ENCODE measurements at places on chromosomes 3 and 15.

DNA sequence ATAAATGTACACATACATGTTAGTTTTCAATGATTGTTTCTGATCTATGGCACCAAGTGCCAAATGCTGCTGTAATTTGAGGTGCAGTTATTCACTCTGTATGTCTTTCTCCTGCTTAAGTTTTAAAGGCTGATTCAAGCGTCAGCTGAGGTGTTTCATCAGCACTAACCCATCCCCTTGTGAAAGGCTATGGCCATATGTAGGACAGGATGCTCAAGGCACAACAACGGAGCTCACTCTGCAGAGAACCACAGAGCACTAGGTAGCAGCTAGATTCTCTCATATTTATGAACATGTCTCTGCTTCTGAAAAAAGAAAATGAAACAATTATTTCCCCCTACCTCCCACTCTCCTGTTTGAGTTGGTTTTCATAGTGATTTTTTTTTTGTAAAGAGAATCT lies 340.0 kb upstream of the TMCO5A start:
- DNase-seq: no peak

- no peak for DNase-seq
Measured at GRCh38 chr3:128074851-128075521, 22.7 kb downstream of the SEC61A1 start.

GRCh38 chr3:180036092-180036670 lies 556 bp downstream of the PEX5L start:
- peak; percentile 0 for DNase-seq

GRCh38 chr3:67578416-67578815 lies 76.0 kb downstream of the SUCLG2 start:
- DNase-seq: peak; percentile 28

DNA sequence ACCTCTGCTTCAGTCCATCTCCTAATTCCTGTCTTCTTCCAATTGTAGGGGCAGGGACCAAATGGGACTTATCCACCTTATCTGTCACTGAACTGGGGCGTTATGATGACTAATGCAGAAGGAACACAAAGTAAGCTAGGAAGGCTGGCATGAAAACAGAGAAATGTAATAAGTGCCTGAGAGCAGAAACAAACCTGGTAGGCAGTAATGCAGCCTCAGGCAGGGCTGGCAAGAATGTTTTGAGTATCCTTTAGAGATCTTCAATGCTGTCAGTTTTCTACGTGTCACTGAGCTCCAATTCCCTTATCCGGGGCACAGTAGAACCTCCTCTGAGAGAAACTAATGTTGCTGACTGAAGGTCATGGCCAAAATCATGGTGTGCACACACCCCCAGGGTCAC lies 246.2 kb upstream of the TBL1XR1 start:
- no peak for DNase-seq

- no peak for DNase-seq
Measured at GRCh38 chr15:31279221-31280045, 47.2 kb upstream of the KLF13 start.

DNA sequence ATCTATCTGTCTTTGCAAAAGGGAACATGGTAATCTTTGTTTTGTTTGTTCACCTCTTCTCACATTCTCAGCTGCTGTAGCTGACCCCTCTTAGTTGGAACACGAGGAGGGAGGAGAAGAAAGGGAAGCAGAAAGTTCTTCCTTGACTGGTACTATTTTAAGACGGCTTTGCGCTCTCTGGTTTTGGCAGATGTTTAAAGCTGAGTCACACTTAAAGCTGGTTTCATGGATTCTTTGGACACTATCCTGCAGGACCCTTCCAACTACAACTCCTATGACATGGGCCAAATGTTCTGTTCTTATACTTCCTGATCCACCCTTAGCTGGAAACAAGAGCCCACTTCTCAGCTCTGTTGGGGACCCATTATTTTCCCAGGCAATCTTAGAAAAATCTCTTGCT lies 40.6 kb upstream of the FXR1 start:
- DNase-seq: peak; percentile 19

DNA sequence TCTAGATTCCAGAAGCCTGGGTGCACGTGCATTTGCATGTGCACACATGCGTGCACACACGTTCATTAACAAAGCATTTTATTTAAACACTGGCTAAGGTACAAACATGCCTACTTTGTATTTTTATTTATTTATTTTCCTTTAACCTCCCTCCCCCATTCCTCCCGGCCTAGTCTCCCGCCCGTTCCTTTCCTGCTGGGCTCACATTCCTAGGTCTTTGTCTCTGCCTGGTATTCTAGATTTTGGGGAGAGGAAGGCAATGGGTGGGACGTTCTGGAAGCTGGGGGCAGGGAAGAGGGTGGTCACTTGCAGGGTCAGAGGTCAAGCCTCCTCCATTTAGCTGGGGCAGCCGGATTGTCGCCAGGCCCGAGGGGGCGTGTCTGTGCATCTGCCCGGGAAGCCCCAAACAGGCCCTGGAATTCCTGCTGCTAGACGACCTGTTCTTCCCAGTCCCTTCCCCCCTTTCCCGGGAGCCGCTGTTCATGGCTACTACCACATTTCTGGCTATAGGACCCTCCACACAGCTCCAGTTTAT lies 51.8 kb downstream of the TRIM71 start:
- no peak for DNase-seq

DNA sequence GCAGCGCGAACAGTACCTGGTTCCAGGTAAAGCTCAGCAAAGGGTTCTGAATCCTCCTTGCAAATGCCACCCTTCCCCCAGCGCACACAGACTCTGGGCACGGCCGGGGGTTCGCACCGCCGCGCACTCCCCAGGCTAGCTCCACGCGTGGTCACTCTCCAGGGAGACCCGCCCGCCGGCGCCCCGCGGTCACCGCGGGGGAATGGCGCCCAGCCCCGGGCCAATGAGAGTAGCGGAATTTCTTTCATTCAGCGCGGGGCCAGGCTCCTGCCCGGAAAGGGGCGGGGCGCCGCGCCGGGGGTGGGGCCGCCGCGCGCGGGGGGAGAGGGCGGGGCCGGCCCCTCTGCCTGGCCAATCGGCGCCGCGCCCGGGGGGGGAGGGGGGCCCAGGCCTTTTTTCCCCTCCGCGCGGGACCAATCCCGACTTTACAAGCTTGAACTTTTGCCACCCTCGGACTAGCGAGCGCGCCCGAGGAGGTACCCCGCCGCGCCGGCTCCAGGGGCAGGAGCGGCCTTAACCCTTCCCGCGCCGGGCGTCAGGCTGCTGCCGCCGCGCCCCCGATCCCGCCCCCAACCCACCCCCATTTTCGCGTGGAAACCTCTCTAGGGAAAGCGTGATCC lies 1.1 kb upstream of the SMAD6 start:
- DNase-seq: peak; percentile 97

DNA sequence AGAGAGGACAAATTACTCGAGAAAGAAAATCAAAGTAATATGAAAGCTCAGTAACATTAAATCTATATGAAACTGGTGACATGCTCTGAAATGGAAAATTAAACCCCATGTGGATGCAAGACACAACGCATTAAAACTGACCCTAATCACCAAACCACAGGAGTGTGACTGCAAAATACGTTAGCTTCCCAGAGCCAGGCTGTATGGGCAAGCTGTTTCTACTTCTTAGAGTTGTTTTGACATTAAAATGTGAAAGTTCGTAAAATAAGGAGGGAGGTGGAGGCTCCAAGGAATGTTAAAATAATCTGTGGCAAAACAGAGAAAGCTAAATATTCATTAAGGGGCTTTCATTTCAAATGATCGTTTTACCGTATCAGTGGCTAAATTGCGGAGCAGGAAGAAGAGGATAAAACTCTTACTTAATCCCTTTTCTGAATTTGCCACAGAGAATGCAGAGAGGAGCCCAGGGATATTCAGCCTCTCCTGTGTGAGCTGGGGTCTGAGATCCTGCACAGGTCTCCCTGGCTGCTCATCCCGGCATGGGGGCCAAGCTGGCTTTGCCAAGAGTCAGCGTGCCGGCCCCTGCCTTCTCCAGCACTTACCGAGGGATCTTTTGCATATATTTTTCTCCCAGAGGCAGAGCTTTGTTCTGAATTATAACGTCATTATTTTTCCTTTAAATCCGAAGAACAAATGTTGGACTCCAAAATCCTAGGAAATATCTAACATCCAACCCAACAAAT lies 239.8 kb upstream of the THBS1 start:
- no peak for DNase-seq

DNA sequence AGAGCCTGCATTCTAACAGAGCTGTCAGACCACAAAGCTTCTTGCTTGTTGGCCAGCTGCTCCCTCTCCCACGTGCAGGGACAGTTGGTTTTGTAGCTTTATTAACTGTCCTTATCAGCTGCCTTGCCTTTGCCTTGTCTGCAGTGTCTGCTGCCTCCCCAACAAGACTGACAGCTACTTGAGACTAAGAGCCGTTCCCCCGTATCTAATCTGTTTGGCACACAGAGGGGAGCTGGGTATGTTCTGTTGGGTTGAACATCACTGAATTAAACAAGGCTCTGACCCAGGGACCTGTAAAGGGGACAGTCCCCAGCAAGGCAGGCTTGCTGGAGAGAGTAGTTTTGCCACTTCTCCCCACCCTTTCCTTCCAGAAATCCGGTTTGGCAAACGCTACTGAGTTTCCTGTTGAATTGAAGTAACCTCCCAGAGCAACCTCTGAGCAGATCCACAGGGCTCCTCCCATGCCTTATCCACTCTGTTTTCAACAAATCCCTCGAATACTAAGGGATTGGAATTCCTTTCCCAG lies 116.1 kb downstream of the ANP32A start:
- peak; percentile 23 for DNase-seq

DNA sequence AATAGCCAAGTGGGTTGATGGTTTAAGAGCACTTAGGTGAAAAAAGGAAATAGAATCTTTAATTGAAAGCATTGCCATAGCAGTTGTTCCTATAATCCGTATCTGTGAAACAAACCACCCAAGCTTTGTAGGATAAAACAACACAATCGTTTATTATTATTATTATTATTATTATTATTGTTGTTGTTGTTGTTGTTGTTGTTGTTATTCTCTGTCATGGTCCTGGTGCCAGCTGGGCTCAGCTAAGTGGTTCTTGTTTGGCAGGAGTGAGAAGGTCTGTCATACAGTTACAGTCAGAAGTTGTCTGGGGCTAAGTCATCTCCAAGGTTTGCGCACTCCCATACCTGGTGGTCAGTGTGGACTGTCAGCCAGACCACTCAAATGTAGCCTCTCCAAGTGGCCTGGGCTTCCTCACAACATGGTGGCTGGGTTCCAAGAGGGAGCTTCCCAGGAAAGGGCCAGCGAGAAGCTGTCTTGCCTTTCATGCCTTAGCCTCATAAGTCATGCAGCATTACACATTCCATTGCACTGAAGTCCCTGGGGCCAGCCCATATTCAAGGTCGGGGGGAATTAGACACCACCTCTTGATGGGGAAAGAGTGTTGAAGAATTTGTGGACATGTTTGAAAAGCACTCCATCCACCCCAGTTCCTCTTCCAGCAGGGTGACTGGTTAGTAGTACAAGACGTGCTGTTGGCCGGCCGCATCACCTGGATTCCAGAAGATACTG lies 54.3 kb upstream of the FGD5 start:
- no peak for DNase-seq

- no peak for DNase-seq
Measured at GRCh38 chr3:173096994-173097785, 43.8 kb downstream of the SPATA16 start.

- peak; percentile 51 for DNase-seq
Measured at GRCh38 chr15:98650417-98651035, 2.2 kb downstream of the IGF1R start.

DNA sequence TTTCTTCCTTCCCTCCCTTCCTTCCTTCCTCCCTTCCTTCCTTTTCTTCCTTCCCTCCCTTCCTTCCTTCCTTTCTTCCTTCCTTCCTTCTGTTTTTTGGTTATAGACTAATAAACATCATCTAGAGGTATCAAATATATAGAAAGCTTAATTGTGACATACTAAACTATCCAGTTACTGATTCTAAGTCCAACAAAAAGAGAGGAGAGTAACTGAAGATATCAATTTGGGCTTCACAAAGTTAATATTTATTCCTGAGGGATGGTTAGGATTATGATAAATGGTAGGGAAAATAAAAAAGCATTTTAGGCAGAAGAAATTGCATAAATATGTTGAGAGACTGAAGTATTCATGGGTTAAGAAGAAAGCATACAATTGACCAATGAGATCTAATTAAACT lies 7.8 kb upstream of the CLDN16 start:
- no peak for DNase-seq

GRCh38 chr3:140395134-140396075 lies 282.5 kb upstream of the TRIM42 start:
- DNase-seq: no peak

- peak; percentile 5 for DNase-seq
Measured at GRCh38 chr3:46656778-46657556, 36.5 kb downstream of the ALS2CL start.

DNA sequence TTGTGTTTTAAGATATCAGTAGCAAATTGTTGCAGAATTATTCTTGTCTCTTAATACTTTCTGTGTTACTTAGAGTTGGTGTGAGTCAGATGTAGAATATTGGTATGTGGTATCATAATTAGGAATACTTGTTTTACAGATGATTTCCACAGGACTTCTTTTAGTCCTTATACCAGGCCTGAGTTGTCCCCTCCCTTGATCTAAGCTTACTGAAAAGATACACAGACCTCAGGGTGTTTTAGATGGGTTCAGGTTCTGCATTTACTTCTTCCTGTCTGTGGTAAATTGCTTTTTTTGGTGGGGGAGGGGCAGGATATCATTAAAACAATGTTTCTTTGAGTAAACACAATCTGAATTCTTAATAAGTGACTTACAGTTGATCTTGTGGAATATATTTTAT lies 14.2 kb downstream of the DZIP3 start:
- peak; percentile 8 for DNase-seq

GRCh38 chr3:13051066-13051465 lies 22.2 kb downstream of the IQSEC1 start:
- DNase-seq: no peak

DNA sequence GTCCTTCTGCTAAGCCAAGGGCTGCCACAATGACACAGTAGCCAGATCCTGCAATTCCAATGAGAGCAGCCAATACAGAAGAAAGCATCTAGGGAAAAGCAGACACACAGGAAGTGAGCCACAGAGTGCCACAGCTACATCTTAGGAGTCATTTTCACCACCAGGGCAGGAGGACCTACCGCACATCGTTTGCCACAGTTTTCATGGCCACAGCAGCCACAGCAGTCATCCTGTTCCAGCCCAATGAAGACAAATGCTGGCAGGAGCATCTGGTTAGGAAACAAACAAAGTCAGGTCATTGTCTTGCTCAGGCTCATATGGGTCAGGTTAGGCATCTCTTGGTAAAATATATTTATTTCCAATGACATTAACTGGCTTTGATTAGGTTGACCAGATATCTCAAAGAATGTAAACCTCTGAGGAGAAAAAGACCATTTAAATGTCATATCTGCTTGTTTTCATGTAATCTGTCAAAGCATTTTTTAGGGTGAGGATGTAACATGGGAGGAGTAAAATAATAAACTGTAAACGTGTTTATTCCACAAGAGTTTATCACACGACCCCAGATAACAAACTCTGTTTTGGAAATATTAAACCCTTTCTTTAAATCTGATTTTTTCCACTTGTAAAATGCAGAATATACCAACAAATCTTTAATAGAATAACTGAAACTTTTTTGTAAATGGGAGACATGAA lies 1.8 kb downstream of the TM4SF1 start:
- no peak for DNase-seq

GRCh38 chr15:40310001-40310959 lies 2.5 kb upstream of the PLCB2 start:
- peak; percentile 33 for DNase-seq

GRCh38 chr3:127161236-127161635 lies 31.7 kb upstream of the PRR23E start:
- no peak for DNase-seq

All from fibroblast of skin of right quadriceps (primary cell).